ENCODE measurements at places on chromosomes 3 and 15. TPM values are rescaled to one million over a fixed set of nuclear protein-coding genes. Genes with fewer than 3 reads are reported as not detected.

DISP2 gene
- 0.19 TPM for polyA plus RNA-seq

HIGD1A gene
- polyA plus RNA-seq = 66.7 TPM

ZNF860 gene
- polyA plus RNA-seq = 27.7 TPM

GPR27 gene
- 0.11 TPM for polyA plus RNA-seq

STARD5 gene
- polyA plus RNA-seq = 8.4 TPM

PATL2 gene
- polyA plus RNA-seq = 17.7 TPM

ZNF774 gene
- polyA plus RNA-seq = 0.04 TPM

NR1I2 gene
- polyA plus RNA-seq = 0.58 TPM

IMPG2 gene
- 0.05 TPM for polyA plus RNA-seq

FAM43A gene
- 33.1 TPM for polyA plus RNA-seq

DUOXA1 gene
- polyA plus RNA-seq = not detected

PODXL2 gene
- 9.1 TPM for polyA plus RNA-seq

SH3GL3 gene
- not detected for polyA plus RNA-seq

HYAL1 gene
- polyA plus RNA-seq = 0.14 TPM

CACNA1D gene
- not detected for polyA plus RNA-seq

NR2F2 gene
- polyA plus RNA-seq = not detected

TRAT1 gene
- polyA plus RNA-seq = 4.3 TPM

MBNL1 gene
- 200 TPM for polyA plus RNA-seq

GOLGA6L6 gene
- polyA plus RNA-seq = not detected

CD47 gene
- polyA plus RNA-seq = 147 TPM

CLEC3B gene
- not detected for polyA plus RNA-seq

GJD2 gene
- not detected for polyA plus RNA-seq

SACM1L gene
- 14.9 TPM for polyA plus RNA-seq

SAMMSON gene
- not detected for polyA plus RNA-seq

TMEM41A gene
- 19.4 TPM for polyA plus RNA-seq

POLQ gene
- not detected for polyA plus RNA-seq

GOLGA8K gene
- not detected for polyA plus RNA-seq

MYLK gene
- 2.4 TPM for polyA plus RNA-seq

ARPIN gene
- not detected for polyA plus RNA-seq

PFKFB4 gene
- 1.5 TPM for polyA plus RNA-seq

GP5 gene
- polyA plus RNA-seq = 0.05 TPM

SLTM gene
- 104 TPM for polyA plus RNA-seq

CD200 gene
- 40.9 TPM for polyA plus RNA-seq

STRIT1 gene
- not detected for polyA plus RNA-seq

SLCO2A1 gene
- not detected for polyA plus RNA-seq

IGDCC3 gene
- not detected for polyA plus RNA-seq

TIGIT gene
- 0.86 TPM for polyA plus RNA-seq

THRB gene
- 0.38 TPM for polyA plus RNA-seq

EPB42 gene
- polyA plus RNA-seq = not detected

MOBP gene
- polyA plus RNA-seq = not detected

RYR3 gene
- polyA plus RNA-seq = 0.08 TPM

SLC38A3 gene
- polyA plus RNA-seq = not detected

CFAP44 gene
- polyA plus RNA-seq = 0.34 TPM

GOLGA6L24 gene
- not detected for polyA plus RNA-seq

GOLGA6A gene
- not detected for polyA plus RNA-seq

VEPH1 gene
- not detected for polyA plus RNA-seq

SNURF gene
- 15.7 TPM for polyA plus RNA-seq

AADACL2 gene
- polyA plus RNA-seq = not detected

ITPKA gene
- polyA plus RNA-seq = not detected

ZNF80 gene
- not detected for polyA plus RNA-seq

TGM5 gene
- not detected for polyA plus RNA-seq

GMNC gene
- not detected for polyA plus RNA-seq

CCDC14 gene
- 2.6 TPM for polyA plus RNA-seq

CRABP1 gene
- not detected for polyA plus RNA-seq

PIGZ gene
- 2.1 TPM for polyA plus RNA-seq

CPLX3 gene
- polyA plus RNA-seq = not detected

TOP2B gene
- 46.0 TPM for polyA plus RNA-seq

All from IgD-negative memory B cell (primary cell).